ENCODE measurements at places on chromosomes 7 and 10.
A peak's percentile ranks its signal among the peaks of the same experiment; 100 is the strongest.

DNA sequence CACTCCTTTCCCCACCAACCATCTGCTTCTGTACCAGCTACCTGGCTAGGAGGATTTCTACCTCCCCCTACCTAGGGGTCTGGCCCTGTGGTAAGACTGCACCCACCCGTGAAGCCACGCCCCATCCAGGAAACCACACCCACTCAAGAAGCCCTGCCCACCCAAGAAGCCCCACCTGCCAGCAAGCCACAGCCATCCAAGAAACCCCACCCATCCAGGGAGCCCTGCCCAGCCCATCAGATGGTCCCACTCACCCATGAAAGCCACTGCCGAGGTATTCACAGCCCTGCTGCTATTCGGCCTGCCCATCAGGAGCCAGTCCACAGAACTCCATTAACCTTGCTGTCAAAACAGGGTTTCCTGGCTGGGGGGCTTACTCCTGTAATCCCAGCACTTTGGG is 15.6 kb upstream of the MUC3A start:
- peaks cover 24% of the 10 kb centered on the region for H3K4me1 ChIP-seq
- no peak overlapping the region for H3K4me3 ChIP-seq
- no peak overlapping the region for H3K27ac ChIP-seq
- DNase-seq: no peak
- H3K27me3 ChIP-seq: 0 out of 2 replicates have a peak, but pooled peaks cover 6% of the 10 kb centered on the region
- H3K36me3 ChIP-seq: no peaks in the 10 kb centered on the region

DNA sequence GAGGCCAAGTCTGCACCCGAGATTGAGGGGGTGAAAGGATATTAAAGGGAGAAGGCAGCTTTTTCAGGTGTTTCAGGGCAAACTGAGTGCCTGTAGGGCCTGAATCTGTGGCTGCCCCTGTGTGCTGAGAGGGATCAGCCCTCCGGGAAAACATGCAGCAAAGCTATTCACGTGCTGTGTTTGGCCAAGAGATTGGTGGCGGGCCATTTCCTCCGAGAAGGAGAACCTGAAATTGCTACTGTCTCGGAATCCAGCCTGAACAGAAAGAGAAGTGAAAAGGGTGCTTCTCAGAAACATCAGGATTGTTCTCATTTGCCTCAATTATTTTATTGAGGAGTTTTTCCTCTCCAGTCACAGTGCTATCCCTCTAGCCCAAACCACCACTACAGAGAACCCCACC is 16.0 kb downstream of the GIMAP5 start:
- H3K4me1 ChIP-seq: no peaks in the 10 kb centered on the region
- H3K36me3 ChIP-seq: no peaks in the 10 kb centered on the region
- peaks cover 18% of the 10 kb centered on the region for H3K27me3 ChIP-seq
- no peak overlapping the region for H3K27ac ChIP-seq

DNA sequence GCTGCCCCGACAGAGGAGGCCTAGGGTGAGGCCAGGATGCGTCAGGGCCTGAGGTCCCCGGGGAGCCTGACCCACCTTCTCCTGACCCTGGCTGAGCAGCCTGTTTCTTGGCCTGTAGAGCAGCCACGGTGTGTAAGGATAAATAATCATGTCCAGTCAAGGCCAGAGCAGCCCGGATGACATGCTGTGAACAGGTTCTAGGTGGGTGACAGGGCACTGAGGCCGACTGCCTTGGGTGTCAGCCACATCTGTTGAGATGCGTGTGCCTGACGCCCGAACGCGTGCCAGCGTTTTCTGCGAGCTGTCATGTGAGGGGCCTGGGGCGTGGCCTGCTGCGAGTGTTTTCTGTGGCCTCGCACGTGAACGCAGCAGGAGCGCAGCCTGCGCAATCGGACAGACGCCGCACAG is 118.3 kb downstream of the FAM53B start:
- H3K27ac ChIP-seq: no peak overlapping the region
- H3K4me1 ChIP-seq: peaks cover 29% of the 10 kb centered on the region
- no peak overlapping the region for H3K4me3 ChIP-seq
- no peaks in the 10 kb centered on the region for H3K27me3 ChIP-seq
- DNase-seq: no peak
- no peaks in the 10 kb centered on the region for H3K36me3 ChIP-seq

GRCh38 chr10:132776186-132776585 is 9.8 kb downstream of the NKX6-2 start:
- no peaks in the 10 kb centered on the region for H3K27me3 ChIP-seq
- no peak for DNase-seq
- no peak overlapping the region for H3K27ac ChIP-seq

GRCh38 chr10:11781114-11781513 is 38.9 kb downstream of the ECHDC3 start:
- DNase-seq: no peak
- H3K4me1 ChIP-seq: 0 out of 2 replicates have a peak, but pooled peaks cover 4% of the 10 kb centered on the region
- H3K27ac ChIP-seq: no peak overlapping the region
- no peak overlapping the region for H3K4me3 ChIP-seq
- no peaks in the 10 kb centered on the region for H3K36me3 ChIP-seq

DNA sequence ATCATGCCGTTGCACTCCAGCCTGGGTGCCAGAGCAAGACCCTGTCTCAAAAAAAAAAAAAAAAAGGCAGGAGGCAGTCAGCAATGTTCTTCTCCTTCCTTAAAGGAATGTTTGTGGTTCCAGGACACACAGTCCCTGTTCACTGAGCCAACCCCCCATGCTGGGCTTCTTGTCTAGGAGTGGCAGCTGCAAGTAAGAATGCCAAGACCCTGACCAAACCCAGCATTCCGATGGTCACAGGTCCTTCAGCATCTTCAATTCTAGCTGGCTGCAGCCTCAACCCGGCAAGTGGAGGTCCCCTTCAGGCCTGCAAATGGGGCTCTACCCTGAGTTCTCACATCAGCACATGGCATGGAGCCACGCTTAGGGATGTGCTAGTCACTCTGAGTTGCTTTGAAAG is 38.2 kb upstream of the CUX1 start:
- no peaks in the 10 kb centered on the region for H3K36me3 ChIP-seq
- H3K27ac ChIP-seq: no peak overlapping the region
- peaks cover 9% of the 10 kb centered on the region for H3K4me1 ChIP-seq
- no peak overlapping the region for H3K4me3 ChIP-seq

- no peak overlapping the region for H3K4me3 ChIP-seq
- H3K4me1 ChIP-seq: no peaks in the 10 kb centered on the region
- no peak overlapping the region for H3K27ac ChIP-seq
- no peaks in the 10 kb centered on the region for H3K36me3 ChIP-seq
Measured at GRCh38 chr10:130655313-130656186, 519.4 kb downstream of the GLRX3 start.

DNA sequence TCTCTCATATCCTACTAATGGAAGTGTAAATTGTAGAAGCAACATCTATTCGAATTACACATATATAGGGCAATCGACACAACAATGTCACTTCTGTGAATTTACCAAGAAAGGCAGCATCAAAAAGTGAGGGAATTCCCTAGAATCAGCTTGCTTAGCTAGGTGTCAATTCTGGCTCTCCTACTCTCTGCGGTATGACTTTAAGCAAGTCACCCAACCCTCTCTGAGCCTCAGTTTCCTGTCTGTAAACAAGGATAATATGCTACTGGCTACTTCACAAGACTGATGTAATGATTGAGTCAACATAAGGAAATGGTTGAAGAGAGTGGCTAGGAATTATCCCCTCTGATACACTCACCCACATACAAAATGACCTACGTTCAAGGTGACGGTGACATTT is 19.4 kb downstream of the CCDC6 start:
- H3K27ac ChIP-seq: no peak overlapping the region
- no peaks in the 10 kb centered on the region for H3K4me1 ChIP-seq
- no peaks in the 10 kb centered on the region for H3K27me3 ChIP-seq
- no peak overlapping the region for H3K4me3 ChIP-seq
- no peak for DNase-seq
- H3K36me3 ChIP-seq: peaks cover 9% of the 10 kb centered on the region

DNA sequence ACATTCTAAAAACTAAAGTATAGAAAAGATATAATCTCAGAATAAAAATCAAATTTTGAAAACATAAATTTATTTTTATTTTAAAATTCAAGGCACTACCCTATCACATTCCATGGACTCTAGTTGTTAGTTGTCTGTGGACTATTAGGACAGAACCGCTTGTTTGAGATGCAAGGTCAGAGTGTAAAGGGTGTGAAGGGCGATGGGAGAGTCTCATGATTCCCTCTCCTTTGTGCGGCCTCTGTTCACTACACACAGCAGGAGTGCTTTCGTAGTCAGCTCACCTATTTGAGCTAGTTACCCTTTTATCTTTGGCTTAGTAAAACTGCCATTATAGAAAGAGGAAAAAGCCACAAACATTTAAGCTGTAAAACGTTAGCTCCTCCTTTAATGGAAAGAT is 189.8 kb upstream of the TEX47 start:
- H3K36me3 ChIP-seq: no peaks in the 10 kb centered on the region
- no peak for DNase-seq
- H3K27me3 ChIP-seq: no peaks in the 10 kb centered on the region

- H3K4me1 ChIP-seq: no peaks in the 10 kb centered on the region
- H3K27me3 ChIP-seq: no peaks in the 10 kb centered on the region
- H3K4me3 ChIP-seq: no peak overlapping the region
- no peaks in the 10 kb centered on the region for H3K36me3 ChIP-seq
Measured at GRCh38 chr10:57880446-57881227, 387.1 kb downstream of the IPMK start.

DNA sequence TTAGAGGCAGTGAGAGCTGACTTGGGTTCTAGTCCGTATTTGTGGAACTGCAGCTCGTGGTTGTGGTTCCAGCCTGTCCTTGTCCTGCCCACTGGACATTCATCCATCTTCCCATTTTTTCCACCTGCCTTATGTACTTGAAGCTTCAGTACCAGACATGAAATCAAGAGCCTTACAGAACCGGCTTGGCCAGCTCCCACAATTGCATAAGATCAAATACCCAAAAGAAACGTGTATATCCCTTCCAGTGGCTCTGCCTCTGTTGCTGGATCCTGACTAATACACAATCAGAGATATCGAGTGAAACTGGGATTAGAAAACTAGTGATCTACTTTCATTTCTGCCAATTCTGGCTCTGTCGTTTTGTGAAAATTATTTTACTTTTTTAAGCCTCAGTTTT is 23.8 kb upstream of the LIPA start:
- H3K36me3 ChIP-seq: no peaks in the 10 kb centered on the region
- H3K27ac ChIP-seq: peak overlapping the region; percentile 100
- H3K27me3 ChIP-seq: no peaks in the 10 kb centered on the region
- peaks cover 62% of the 10 kb centered on the region for H3K4me1 ChIP-seq

DNA sequence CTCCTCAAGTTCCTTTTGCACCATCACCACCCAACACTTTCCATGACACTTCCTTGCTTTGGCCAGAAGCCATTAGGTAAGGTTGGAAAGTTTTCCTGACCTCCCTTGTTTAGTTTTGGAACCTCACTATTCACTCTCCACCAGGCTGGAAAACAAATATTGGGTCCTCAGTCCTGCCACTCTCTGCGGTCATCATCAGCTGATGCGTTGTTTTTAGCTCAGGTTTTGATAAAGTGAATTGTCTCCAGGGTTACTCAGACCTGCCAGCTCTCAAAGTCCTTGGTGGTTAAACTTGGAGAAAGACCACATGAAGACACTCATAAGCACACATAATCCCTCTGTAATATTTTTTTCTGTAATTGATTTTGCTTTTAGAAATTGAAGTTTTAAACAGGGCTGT is 55.5 kb downstream of the CCDC186 start:
- no peak for DNase-seq
- H3K4me1 ChIP-seq: no peaks in the 10 kb centered on the region
- H3K27me3 ChIP-seq: no peaks in the 10 kb centered on the region
- no peak overlapping the region for H3K27ac ChIP-seq
- H3K36me3 ChIP-seq: no peaks in the 10 kb centered on the region
- no peak overlapping the region for H3K4me3 ChIP-seq

GRCh38 chr10:78915190-78915518 is 153.6 kb upstream of the ZMIZ1 start:
- no peaks in the 10 kb centered on the region for H3K36me3 ChIP-seq
- no peaks in the 10 kb centered on the region for H3K4me1 ChIP-seq
- DNase-seq: no peak
- no peaks in the 10 kb centered on the region for H3K27me3 ChIP-seq
- no peak overlapping the region for H3K27ac ChIP-seq

- H3K27ac ChIP-seq: no peak overlapping the region
- no peaks in the 10 kb centered on the region for H3K36me3 ChIP-seq
- DNase-seq: no peak
- H3K4me1 ChIP-seq: no peaks in the 10 kb centered on the region
Measured at GRCh38 chr10:74888962-74889661, 62.7 kb downstream of the KAT6B start.

GRCh38 chr10:62050893-62051433 is 149.5 kb downstream of the ARID5B start:
- H3K4me3 ChIP-seq: no peak overlapping the region
- no peaks in the 10 kb centered on the region for H3K27me3 ChIP-seq
- H3K27ac ChIP-seq: no peak overlapping the region
- H3K4me1 ChIP-seq: peaks cover 54% of the 10 kb centered on the region
- peak; percentile 83 for DNase-seq

DNA sequence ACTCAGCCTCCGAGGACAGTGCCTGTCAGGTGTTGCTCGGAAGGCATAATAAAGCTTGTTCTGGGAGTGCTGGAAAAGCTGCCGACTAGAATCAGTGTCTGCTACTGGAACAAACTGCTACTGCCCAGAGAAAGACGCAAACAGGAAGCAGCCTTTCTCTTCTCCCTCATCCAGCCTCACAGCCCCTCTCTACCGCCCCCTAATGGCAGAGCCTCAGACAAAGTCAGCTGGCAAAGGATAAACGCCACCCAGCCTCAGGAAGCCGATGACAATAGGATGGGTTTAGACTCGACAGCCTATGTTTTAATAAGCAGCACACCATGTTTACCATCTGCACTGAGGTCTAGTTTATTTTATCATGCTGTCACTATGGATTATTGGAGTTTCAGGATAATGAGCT is 169.5 kb upstream of the LYZL1 start:
- no peak overlapping the region for H3K4me3 ChIP-seq
- no peak for DNase-seq
- no peaks in the 10 kb centered on the region for H3K27me3 ChIP-seq
- H3K27ac ChIP-seq: peak overlapping the region; percentile 33

DNA sequence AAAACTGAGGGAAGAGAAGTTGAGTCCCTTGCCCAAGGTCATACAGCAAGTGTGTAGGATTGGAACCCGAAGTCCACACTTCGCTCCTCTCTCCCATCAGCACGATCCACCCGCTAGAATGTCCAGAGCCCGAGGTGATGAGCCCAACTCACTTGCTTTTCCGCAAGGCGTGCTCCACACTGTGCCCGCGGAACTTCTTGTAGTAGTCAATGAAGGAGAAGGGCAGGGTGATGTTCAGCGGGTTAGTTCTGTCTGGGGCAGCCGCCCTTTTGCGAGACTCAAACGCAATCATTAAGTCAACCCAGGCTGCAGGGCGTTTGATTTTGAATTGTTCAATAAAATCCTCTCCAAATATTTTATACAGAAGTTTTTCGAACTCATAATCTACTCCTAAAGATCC is 58.6 kb downstream of the PNLIPRP2 start:
- H3K4me1 ChIP-seq: no peaks in the 10 kb centered on the region
- no peak overlapping the region for H3K27ac ChIP-seq
- H3K36me3 ChIP-seq: no peaks in the 10 kb centered on the region
- H3K4me3 ChIP-seq: no peak overlapping the region
- DNase-seq: no peak

Measured in PC-9 (cell line).